ENCODE measurements at places on chromosomes 4 and X. TPM values are rescaled to one million over a fixed set of nuclear protein-coding genes. Genes with fewer than 3 reads are reported as not detected.

PIN4 gene
- 2.1 TPM for polyA plus RNA-seq

LRIT3 gene
- polyA plus RNA-seq, result 0.05 TPM

LANCL3 gene
- polyA plus RNA-seq, result 0.08 TPM

NSG1 gene
- 3.3 TPM for polyA plus RNA-seq

PRPS2 gene
- 15.0 TPM for polyA plus RNA-seq

BCORL1 gene
- polyA plus RNA-seq, result 1.8 TPM

UGT2B17 gene
- polyA plus RNA-seq, result not detected

GAGE12H gene
- not detected for polyA plus RNA-seq

NAP1L2 gene
- polyA plus RNA-seq, result 0.13 TPM

DUSP9 gene
- polyA plus RNA-seq, result 0.04 TPM

GRCh38 chrX:132022198-132022966 is 720 bp upstream of the STK26 start:
- no peaks in the 10 kb centered on the region for H3K27me3 ChIP-seq
- peak; percentile 29 for DNase-seq
- no peaks in the 10 kb centered on the region for H3K36me3 ChIP-seq
- no peak overlapping the region for H3K27ac ChIP-seq

DNA sequence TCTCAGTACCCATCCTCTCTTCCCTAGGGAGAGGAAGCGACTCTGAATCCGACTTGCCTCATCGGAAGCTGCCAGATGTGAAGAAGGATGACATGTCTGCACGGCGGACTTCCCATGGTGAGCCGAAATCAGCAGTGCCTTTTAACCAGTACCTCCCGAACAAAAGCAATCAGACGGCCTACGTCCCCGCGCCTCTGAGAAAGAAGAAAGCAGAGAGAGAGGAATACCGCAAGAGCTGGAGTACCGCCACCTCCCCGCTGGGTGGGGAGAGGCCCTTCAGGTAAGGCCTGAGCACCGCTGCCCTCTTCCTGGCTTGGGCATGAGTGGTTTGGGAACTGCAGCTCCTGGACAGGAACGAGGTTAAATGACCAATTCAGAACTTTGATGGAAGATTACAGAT is 81.2 kb downstream of the LIMCH1 start:
- peaks cover 22% of the 10 kb centered on the region for H3K27me3 ChIP-seq
- H3K4me1 ChIP-seq, result no peaks in the 10 kb centered on the region
- H3K27ac ChIP-seq, result no peak overlapping the region
- no peak for DNase-seq

DNA sequence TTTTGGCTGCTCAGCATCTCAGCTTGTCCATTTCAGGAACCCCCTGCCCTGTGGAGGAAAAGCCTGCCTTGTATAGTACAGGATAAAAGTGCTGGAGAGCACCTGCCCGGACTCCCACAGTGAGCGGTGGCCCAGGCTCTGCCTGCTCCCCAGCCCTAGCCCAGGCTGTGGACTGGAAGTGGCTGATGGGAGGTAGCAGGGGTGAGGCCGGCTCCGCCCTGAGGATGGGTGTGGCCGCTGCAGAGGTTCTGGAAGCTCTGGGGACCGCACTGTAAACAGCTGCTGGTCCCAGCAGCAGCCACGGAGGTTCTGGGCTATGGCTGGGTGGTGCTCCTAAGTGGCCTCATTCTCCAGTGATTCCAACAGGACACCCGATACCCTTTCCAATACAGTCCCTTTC is 56.6 kb upstream of the HELT start:
- no peaks in the 10 kb centered on the region for H3K27me3 ChIP-seq
- H3K27ac ChIP-seq, result no peak overlapping the region
- H3K4me3 ChIP-seq, result no peak overlapping the region
- no peaks in the 10 kb centered on the region for H3K4me1 ChIP-seq
- no peaks in the 10 kb centered on the region for H3K36me3 ChIP-seq
- DNase-seq, result no peak

GRCh38 chrX:65300104-65300809 is 234.3 kb downstream of the LAS1L start:
- no peaks in the 10 kb centered on the region for H3K27me3 ChIP-seq
- H3K36me3 ChIP-seq, result no peaks in the 10 kb centered on the region
- DNase-seq, result no peak
- no peak overlapping the region for H3K4me3 ChIP-seq
- H3K4me1 ChIP-seq, result no peaks in the 10 kb centered on the region
- no peak overlapping the region for H3K27ac ChIP-seq

DNA sequence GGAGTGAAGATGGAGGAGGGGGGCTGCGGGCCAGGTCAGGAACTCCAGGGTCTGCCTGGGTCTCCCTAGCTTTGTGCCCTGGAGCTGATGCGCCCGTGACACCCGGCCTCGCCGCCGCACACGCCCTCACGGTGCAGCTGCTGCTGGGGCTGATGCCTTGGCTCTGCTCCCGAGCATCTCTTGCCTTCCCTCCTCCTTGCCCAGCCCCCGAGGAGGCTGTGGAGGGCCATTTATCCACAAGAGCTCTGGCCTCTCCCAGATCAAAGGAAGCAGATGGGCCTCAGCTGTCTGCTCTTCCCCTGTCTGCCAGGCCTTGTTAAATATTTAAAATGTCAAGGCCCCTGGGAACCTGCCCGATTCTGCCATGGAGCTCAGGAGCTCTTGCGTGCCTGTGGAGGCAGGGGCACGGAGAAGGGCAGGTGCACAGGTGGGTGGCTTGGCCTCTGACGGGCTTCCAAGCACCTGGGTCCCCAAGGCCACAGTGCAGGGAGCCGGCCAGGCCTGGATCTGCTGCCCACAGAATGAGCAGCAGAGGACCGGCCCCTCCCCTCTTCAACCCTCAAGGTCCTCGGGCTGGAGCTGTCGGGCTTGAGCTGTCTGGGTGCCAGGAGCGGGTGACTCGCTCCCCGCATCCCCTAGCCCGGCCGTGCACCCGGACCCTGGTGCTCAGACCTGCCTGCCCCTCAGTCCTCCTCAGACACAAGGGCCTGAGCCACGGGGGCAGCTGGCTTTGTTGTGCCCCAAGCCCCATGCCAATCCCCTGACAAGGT is 20.3 kb downstream of the ATP2B3 start:
- H3K27ac ChIP-seq, result no peak overlapping the region
- no peaks in the 10 kb centered on the region for H3K4me1 ChIP-seq
- DNase-seq, result no peak
- H3K4me3 ChIP-seq, result no peak overlapping the region
- no peaks in the 10 kb centered on the region for H3K36me3 ChIP-seq
- no peaks in the 10 kb centered on the region for H3K27me3 ChIP-seq

GRCh38 chrX:55452833-55453124 is 852 bp downstream of the MAGEH1 start:
- no peaks in the 10 kb centered on the region for H3K27me3 ChIP-seq
- H3K36me3 ChIP-seq, result no peaks in the 10 kb centered on the region
- peak overlapping the region; percentile 70 for H3K4me3 ChIP-seq

DNA sequence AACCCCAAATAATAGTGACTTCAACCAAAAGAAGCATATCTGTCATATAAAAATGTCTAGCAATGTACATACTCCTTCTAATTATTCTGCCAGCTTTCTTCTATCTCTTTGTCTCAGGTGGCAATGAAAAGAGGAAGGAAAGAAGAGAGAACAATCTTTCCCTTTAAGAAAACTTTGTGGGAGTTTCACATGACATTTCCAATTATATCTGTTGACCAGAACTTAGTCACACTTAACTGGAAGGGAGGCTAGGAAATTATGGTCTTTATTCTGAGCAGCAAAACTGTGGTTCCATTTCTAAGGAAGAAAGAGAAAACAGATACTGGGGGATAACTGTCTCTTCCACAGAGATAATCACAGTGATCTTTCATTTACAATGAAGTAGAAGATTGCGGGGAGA is 12.9 kb upstream of the MAOA start:
- H3K4me3 ChIP-seq, result no peak overlapping the region
- H3K4me1 ChIP-seq, result no peaks in the 10 kb centered on the region
- no peaks in the 10 kb centered on the region for H3K36me3 ChIP-seq

DNA sequence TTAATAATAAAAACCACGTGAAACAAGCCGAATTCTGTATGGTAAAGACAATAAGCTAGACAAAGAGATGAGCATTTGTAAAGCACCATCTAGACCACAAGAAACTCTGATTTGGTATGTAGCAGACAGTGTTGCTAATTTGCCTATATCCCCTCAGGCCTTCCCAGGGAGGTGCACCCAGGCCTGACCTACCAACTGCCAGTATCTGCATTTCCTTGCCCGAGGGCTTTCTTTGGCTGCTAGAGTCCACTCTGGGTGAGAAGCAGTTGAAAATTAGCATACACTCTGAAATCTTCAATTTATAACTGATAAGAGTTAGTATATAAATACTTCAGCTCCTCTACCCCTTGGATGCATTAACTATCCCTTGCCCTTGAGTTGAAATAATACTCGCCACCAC is 37.4 kb upstream of the IL1RAPL1 start:
- H3K4me3 ChIP-seq, result no peak overlapping the region
- H3K27me3 ChIP-seq, result no peaks in the 10 kb centered on the region
- no peak for DNase-seq

DNA sequence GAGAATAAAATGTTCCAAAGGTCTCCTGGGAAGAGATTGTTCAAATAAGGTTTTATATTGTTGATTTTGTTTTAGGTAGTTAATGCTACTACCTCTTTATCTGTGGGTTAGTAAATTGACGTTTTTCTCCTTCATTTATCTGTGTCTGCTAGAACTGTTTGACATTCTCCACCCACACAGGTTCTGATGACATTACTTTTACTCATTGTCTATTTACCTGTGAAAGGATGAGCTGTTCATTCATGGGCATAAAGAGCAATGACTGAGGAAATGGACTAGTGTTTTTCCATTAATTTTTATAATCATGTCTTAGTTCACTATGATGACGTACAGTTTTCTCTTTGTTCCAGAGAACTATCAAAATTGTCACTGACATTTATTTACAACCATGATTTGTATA is 75.6 kb downstream of the CPE start:
- H3K27me3 ChIP-seq, result no peaks in the 10 kb centered on the region
- H3K36me3 ChIP-seq, result no peaks in the 10 kb centered on the region
- no peak for DNase-seq
- no peak overlapping the region for H3K27ac ChIP-seq

DNA sequence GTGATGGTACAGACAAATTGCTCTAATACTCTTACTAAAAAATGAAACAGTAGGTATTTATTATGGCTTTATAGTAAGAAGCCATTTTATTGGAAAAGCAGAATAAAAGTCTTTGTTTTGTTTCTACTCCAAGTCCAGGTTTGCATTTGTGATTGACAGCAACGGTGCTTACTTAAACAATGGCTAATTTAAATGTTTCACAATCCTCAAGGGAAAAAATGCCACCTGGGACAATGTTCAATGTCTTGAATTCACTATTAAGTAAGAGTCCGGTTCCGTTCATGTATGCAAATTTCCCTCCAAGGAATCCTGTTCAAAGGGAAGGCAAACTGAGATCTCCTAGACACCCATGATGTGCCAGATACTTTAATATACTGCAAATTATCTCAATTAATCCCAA is 123.6 kb downstream of the RBM47 start:
- no peaks in the 10 kb centered on the region for H3K4me1 ChIP-seq
- H3K4me3 ChIP-seq, result no peak overlapping the region
- no peak overlapping the region for H3K27ac ChIP-seq
- no peaks in the 10 kb centered on the region for H3K36me3 ChIP-seq

DNA sequence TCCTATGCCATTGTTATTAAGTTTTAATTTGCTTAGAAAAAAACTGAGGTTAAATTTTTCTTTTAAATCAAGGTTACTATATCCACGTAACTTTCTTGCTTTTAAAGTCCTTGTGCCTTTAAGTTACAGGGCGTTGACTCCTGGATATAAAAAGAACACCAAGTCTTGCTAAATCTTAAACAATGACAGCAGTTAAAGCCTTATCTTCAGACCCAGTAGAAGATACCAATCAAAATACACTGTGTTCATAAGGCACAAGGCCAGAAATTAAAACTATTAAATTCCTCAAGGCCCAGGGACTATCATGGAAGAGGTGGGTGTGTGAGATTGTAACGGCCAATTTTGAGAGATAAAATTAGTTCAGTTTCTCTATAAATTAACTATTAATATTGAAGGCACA is 60.4 kb downstream of the PAGE2 start:
- H3K27ac ChIP-seq, result no peak overlapping the region
- peak; percentile 2 for DNase-seq
- H3K27me3 ChIP-seq, result no peaks in the 10 kb centered on the region

DNA sequence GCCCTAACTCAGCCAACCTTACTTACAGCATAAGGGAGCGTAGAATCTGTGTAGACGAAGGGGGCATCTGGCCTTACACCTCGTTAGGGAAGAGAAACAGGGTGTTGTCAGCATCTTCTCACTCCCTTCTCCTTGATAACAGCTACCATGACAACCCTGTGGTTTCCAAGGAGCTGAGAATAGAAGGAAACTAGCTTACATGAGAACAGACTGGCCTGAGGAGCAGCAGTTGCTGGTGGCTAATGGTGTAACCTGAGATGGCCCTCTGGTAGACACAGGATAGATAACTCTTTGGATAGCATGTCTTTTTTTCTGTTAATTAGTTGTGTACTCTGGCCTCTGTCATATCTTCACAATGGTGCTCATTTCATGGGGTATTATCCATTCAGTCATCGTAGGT is 14.6 kb downstream of the PLP1 start:
- no peaks in the 10 kb centered on the region for H3K4me1 ChIP-seq
- DNase-seq, result no peak
- no peak overlapping the region for H3K27ac ChIP-seq
- H3K36me3 ChIP-seq, result no peaks in the 10 kb centered on the region
- H3K4me3 ChIP-seq, result no peak overlapping the region
- no peaks in the 10 kb centered on the region for H3K27me3 ChIP-seq

- no peaks in the 10 kb centered on the region for H3K4me1 ChIP-seq
- H3K4me3 ChIP-seq, result no peak overlapping the region
- no peaks in the 10 kb centered on the region for H3K36me3 ChIP-seq
Observed at GRCh38 chrX:12423346-12423745, 285.1 kb downstream of the FRMPD4 start.

DNA sequence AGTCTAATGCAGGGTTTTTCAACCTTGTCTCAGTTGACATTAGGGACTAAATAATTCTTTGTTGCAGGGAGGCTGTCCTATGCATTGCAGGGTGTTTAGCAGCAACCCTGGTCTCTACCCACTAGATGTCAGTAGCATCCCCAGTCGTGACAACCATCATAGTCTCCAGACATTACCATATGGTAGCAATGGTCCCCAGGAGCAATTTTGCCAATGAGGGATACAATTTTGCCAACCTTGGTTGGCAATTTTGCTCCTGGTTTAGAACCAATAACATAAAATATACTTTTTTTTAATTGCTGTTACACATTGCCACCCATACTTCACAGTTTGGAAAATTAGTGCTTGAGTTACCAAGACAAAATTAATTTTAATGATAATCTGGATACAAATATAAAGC is 6.0 kb downstream of the EREG start:
- DNase-seq, result peak; percentile 60
- no peaks in the 10 kb centered on the region for H3K27me3 ChIP-seq
- no peak overlapping the region for H3K4me3 ChIP-seq
- H3K27ac ChIP-seq, result no peak overlapping the region
- H3K4me1 ChIP-seq, result peaks cover 7% of the 10 kb centered on the region

DNA sequence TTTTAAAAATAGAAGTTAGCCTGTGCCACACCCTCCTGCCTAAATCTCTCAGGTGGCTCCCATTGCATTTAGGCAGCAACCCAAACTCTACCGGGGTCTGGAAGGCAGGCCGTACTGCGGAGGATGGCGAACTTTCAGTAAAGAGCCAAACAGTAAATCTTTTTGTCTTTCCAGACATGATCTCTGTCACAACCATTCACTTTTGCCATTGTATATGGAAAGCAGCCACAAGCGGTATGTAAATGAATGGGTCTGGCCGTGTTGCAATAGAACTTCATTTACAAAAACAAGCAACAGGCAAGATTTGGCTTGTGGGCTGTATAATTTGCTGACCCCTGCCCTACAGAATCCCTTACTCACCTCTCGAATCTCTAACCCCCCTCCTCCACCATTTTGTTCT is 3.3 kb downstream of the RADX start:
- peaks cover 3% of the 10 kb centered on the region for H3K4me1 ChIP-seq
- no peak for DNase-seq
- no peak overlapping the region for H3K4me3 ChIP-seq
- no peaks in the 10 kb centered on the region for H3K36me3 ChIP-seq
